HuH-7 (cell line): ENCODE measurements at places on chromosomes 1 and 21.

DNA sequence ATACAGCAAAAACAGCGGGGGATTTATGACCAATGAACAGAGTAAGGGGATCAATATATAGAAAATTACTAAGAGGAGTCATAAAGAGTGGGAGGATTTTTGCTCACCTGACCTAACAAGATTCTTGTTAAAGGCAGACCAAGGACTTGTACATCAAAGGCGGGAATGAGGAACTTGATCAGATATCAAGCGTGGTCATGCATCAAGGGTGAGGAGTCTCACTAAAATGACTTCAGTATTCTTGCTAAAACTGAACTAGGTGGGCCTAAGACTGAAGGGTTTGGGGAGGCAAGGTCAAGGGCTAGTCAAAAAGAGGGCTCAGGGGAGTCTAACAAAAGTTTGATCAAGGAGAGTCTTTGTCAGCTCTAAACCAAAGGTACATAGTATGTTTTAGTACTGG lies 2.1 kb downstream of the MOV10 start:
- DNase-seq: no peak

- DNase-seq: no peak
These were observed 132.9 kb upstream of the RAB4A start for GRCh38 chr1:229138058-229138457.

- DNase-seq: no peak
These were observed 42.7 kb upstream of the LIN9 start for GRCh38 chr1:226351709-226352108.

GRCh38 chr1:169928438-169929209 lies 34.9 kb upstream of the SCYL3 start:
- peak; percentile 19 for DNase-seq

- DNase-seq: no peak
These were observed 203.7 kb downstream of the PLA2G4A start for GRCh38 chr1:187032316-187032981.

- DNase-seq: no peak
These were observed 357.9 kb upstream of the USP24 start for GRCh38 chr1:55572878-55573734.

DNA sequence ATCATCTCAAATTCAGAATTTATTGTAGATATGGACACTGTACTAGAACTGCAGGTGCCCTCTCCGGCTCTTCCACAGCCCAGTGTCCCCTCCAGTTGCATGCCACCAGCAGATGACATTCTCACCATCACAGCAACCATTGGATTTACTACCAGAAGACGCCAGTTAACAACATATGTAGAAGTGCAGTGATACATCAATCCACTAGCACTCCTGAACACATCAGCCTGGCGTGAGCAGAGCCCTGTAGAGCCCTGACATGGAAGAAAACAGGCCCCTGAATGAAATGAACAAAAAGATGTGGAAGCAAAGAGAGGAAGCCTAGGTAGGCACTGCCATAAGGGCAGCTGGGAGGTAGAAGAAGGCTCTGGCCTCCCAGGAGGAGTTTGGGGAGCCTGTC lies 73.1 kb upstream of the GALNT2 start:
- no peak for DNase-seq

- no peak for DNase-seq
These were observed 27.7 kb downstream of the RPL5 start for GRCh38 chr1:92859400-92860039.

DNA sequence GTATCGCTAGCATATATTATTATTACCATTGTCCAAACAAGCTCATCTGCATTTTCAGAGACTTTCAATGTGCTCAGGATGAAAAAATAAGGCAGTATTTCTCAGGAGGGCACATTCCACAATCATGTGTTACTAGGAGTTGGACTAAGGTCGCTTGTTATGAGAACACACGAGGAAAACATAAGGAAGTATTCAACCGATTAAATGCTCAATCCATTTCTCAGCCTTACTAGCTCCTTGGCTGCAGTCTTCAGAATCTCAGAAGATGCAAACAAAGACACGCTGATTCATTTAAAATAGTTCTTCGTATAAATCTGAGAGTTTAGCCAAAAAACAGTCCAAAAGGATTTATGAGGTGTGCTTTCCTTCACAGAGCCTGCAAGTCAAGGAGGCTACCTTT lies 82.0 kb upstream of the JAK1 start:
- DNase-seq: no peak

- DNase-seq: no peak
These were observed 58.6 kb upstream of the NBPF3 start for GRCh38 chr1:21381354-21381753.

DNA sequence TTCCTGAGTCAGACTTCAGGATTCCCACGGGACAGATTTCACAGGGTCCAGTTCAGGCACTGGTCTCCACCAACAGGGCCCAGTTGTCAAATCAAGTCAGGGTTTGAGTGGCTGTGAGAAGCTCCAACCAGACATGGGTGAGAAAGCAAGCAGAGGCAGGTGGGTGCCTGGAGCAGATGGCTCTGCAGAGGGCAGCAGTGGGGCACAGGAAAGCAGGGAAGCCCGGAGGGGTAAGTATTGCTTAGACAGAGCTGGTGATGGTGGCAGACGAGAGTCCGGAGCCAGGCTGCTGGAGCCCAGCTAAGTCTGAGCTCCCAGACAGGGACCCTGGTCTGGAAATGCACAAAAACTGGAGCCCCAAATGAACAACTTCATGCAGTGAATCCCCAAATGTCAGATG lies 40.4 kb downstream of the RIMS3 start:
- DNase-seq: no peak

- DNase-seq: no peak
These were observed 937 bp downstream of the CD48 start for GRCh38 chr1:160710517-160711252.

- DNase-seq: no peak
These were observed 439.6 kb upstream of the ADAMTS5 start for GRCh38 chr21:27406300-27407009.
